Inflammatory macrophage treated with lipopolysaccharide for 1 hour (primary cell): ENCODE measurements at places on chromosomes 13 and 19.
A peak's percentile ranks its signal among the peaks of the same experiment; 100 is the strongest.

DNA sequence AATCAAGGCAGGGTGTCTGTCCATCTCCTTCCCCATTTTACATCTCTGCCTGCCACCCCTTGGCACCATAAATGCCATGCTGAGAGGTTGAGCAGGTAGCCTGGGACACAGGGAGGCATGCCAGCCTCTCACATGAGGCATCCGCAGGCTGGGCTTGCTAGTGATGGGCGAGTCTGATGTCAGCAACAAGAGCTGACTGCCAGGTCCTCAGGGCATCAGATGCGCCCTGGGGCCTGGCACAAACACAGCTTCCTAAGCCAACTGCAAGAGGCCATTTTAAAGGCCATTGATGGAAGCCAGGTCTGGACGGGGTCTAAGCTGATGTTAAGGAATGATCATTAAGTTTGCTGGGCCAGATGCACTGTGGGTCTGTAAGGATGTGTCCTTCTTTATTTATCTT is 34.6 kb downstream of the MYH14 start:
- no peak for DNase-seq

GRCh38 chr13:79538757-79539156 is 57.8 kb downstream of the NDFIP2 start:
- no peak for DNase-seq

GRCh38 chr19:38204728-38205127 is 19.3 kb downstream of the DPF1 start:
- DNase-seq: no peak

DNA sequence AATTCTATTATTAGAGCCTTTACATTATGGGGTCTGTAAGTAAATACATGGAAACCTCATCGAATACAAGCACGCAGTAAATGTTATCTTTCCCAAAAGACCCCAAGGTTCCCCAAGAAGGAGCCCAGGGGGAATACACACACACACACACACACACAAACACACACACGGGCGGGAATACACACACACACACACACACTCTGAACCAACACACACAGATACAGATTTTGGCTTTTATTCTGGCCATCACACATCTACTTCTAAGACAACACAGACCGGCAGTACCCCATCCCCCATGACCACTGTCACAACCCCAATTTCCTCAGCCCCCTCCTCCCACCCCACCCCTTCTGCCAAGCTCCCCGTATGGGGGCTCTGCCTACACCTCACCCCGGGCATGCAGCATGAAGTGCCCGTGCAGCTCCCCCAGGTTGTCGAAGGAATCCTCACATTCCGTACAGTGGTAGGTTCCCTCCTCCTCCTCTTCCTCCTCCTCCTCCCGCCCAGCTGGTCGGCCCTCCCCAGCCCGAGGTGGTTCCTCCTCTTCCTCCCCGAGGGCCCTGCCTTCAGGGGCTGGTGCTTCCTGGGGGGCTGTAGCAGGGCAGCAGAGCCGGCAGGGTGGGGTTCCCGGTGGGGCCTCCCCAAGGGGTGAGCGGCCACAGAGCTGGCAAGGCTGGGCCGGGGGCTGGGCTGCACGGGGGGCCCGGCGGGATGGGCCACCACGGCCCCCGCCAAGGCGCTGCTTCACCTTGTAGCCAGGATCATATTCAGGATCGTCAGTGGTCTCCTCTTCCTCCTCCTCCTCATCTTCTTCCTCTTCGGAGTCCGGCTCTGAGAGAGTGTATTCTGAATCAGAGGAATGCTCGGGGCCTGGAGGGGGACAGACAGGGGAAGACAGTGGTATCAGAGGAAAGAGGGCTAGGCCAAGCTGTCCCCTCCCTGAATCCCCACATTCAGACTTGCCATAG is 4.4 kb upstream of the SRRM5 start:
- DNase-seq: no peak

DNA sequence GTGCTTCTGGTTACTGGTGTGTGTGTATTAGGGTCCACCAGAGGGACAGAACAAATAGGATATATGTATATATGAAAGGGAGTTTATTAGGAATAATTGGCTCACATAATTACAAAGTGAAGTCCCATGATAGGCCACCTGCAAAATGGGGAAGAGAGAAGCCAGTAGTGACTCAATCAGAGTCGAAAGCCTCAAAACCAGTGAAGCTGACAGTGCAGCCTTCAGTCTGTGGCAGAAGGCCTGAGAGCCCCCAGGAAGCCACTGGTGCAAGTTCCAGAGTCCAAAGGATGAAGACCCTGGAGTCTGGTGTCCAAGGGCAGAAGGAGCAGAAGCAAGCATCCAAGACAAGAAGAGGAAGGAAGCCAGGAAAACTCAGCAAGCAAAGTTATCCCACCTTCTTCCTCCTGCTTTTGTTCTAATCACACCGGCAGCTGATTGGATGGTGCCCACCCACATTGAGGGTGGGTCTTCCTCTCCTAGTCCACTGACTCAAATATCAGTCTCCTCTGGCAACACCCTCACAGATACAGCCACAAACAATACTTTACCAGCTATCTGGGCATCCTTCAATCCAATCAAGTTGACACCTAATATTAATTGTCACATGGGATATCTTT is 21.7 kb upstream of the SCEL start:
- no peak for DNase-seq

DNA sequence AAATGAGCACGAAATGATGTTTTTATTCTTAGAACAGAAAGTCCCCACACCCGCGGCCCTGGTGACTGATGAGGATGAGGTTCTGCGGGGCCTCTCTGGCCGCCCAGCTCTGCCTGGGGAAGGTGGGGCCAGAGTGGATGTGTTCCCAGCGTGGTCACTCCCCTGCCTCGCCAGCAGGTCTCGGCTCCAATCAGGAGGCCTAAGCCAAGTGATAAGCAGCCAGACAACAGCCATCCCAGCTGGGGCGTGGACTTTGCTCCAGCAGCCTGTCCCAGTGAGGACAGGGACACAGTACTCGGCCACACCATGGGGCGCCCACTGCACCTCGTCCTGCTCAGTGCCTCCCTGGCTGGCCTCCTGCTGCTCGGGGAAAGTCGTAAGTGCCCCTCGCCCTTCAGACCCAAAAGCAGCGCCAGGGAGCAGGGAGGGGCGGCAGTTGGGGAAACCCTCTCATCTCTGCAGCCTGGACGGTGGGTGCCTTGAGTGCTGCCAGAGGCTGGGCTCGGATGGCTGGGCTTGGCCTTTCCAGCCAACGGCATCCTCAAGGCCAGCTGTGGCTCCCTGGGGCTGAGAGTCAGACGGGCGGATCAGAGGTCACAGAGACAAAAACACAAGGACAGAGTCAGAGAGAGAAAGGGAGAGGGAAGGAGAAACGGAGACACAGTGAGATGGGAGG is at the start of gene F10:
F10 (plus strand) TSS at position 250 of the 676 bp plus-strand sequence; CDS start at position 307, 57 bp downstream.
- DNase-seq: no peak

GRCh38 chr19:45781214-45782161 is 802 bp downstream of the DMPK start:
- DNase-seq: peak; percentile 27

GRCh38 chr19:18772620-18773587 is 18.2 kb downstream of the COMP start:
- no peak for DNase-seq

GRCh38 chr19:43735957-43736356 is 18.8 kb downstream of the SMG9 start:
- no peak for DNase-seq

- no peak for DNase-seq
Observed at GRCh38 chr19:38304866-38305429, 897 bp downstream of the C19orf33 start.

DNA sequence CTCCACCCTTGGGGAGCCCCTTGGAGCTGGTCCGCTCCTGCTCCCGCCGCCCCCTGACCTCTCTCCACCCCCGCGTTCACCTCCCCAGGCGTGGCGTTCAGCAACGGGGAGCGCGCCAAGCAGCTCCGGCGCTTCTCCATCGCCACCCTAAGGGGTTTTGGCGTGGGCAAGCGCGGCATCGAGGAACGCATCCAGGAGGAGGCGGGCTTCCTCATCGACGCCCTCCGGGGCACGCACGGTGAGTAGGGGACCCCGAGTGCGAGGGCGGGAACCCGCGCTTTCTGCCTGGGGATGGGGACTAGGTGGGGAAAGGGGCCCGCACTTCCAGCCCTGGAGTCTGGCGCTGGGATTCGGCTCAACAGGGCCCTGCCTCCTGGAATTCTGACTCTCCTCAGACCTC is 1.7 kb downstream of the CYP2A13 start:
- no peak for DNase-seq

- DNase-seq: no peak
Observed at GRCh38 chr13:24284889-24285565, 24.4 kb upstream of the C1QTNF9 start.

DNA sequence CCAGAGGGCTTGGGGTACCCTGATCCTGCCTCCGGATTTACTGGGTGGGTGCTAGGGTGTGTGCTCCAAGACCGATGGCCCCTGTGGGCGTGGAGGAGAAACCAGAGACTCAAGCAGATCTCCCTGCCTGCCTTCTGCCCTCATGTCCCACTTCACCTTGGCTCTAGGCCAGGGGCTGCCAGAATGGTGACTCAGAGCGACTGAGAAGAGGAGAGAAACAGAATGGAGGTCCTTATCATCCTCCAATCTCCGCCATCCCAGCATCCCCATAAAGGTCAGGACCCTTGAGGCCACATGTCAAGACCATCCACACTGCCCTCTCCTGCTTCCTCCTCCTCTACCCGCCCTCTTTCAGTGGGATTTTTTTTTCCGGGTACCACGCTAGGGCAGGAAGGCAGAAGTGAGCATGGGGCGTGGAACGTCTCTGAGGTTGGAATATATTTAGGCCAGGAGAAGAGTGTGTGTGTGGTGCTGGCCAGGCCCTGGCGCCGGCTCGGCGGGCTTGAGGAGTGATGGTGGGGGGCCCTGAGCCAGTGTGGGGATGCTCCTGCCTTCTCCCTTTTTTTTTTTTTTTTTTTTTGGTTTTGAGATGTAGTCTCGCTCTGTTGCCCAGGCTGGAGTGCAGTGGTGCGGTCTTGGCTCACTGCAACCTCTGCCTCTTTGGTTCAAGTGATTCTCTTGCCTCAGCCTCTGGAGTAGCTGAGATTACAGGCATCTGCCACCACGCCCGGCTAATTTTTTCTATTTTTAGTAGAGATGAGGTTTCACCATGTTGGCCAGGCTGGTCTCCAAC is 22.3 kb downstream of the IER2 start:
- peak; percentile 64 for DNase-seq

DNA sequence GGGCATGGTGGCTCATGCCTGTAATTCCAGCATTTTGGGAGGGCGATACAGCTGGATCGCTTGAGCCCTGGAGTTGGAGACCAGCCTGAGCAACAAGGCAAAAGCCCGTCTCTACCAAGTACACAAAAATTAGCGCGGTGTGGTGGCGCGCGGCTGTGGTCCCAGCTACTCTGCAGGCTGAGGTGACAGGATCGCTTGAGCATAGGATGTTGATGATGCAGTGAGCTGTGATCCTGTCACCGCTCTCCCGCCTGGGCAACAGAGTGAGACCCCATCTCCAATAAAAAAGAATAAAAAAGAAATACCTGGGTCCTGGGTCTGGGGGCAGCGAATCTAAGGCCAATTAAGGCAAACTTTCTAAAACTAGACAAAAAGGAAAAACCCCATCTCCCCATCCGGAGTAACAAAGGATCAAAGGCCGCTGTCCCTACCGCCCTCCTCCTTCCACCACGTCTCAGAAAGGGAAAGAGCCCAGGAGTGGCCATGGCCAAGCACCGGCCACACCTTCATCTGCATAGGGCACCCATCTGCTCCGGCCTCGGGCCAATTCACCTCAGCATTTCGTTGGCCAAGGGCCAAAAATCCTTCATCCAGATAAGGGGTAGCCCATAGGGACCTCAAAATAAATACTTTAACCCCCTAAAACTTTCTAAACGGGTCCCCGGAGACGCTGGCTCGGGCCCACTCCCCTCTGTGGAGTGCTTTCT is 851 bp downstream of the ZNF320 start:
- DNase-seq: peak; percentile 12

- DNase-seq: no peak
Observed at GRCh38 chr19:35043906-35044305, 2.4 kb downstream of the HPN start.

GRCh38 chr19:34707661-34708060 is 26.4 kb upstream of the ZNF181 start:
- DNase-seq: no peak

- no peak for DNase-seq
Observed at GRCh38 chr13:23763318-23763717, 125.9 kb downstream of the MIPEP start.

DNA sequence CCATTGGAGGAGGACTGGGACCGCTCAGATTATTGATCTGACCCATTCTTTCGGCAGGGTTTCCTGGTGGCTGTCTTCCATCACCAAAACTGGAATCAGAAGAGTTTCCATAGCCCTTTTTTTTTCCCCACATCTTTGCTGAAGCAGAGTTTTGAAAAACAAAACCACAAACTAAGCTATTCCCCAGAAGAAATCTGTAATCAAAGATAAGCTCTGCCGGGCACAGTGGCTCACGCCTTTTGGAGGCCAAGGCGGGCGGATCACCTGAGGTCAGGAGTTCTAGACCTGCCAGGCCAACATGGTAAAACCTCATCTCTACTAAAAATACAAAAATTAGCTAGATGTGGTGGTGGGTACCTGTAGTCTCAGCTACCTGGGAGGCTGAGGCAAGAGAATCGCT is 4.2 kb upstream of the ICAM1 start:
- DNase-seq: no peak

GRCh38 chr13:47519626-47520025 is 481.4 kb downstream of the SUCLA2 start:
- peak; percentile 37 for DNase-seq

- DNase-seq: no peak
Observed at GRCh38 chr13:48038761-48039160, 1.2 kb downstream of the NUDT15 start.

DNA sequence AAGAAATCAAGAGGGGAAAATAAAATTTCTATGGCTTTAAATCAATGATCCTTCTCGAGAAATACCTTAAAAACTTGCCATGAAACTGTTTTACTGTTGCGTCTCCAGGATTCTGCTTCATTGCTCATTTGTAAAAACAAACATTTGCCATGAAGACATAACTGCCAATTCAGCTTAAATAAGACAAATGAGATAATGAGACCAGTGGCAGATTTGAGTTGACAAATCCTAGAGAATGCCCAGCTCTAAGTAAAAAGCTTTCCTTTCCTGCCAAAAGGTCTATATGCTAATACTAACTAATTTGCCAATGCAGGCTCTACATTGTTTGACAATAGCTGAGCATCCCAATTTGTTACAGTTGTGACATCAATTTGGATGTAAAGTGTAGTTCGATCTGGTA is 400.5 kb upstream of the PCDH9 start:
- no peak for DNase-seq

GRCh38 chr19:42247640-42248199 is 5.3 kb upstream of the GSK3A start:
- DNase-seq: no peak

- no peak for DNase-seq
Observed at GRCh38 chr19:11152318-11153062, 3.1 kb downstream of the SPC24 start.
